CD4-positive, alpha-beta T cell treated with Interleukin-10 for 1 hour (primary cell): ENCODE measurements at places on chromosomes 6 and 20.
A peak's percentile ranks its signal among the peaks of the same experiment; 100 is the strongest.

DNA sequence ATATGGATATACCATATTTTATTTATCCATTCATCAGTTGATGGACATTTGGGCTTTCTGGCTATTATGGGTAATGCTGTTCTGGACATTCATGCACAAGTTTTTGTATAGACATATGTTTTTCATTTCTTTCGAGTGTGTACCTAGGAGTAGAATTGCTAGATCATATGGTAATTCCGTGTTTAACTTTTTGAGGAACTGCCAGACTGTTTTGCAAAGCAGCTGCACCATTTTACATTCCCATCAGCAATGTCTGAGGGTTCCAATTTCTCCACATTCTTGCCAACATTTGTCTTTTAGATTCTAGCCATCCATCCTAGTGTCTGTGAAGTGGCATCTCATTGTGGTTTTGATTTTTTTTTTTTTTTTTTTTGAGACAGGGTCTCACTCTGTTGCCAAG, 20.8 kb downstream of the SRC start:
- DNase-seq: no peak

DNA sequence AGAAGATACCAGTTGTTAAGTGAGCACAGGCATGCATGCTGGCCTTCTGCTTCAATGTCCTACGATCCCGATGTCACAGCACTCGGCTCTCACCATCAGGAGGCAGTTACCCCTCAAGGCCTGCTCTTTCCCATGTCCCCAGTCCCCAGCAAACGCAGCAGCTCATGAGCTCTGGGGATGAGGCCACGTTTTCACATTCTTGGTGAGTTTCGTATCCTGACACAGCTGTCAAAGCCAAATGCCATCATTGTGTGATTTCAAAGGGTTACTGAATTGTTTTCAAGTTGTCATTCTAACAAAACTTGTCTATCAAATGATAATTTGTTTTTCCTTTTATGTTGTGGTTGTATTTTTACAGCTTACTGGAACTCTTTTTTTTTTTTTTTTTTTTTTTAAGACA, 226.9 kb upstream of the KCNG1 start:
- DNase-seq: no peak

DNA sequence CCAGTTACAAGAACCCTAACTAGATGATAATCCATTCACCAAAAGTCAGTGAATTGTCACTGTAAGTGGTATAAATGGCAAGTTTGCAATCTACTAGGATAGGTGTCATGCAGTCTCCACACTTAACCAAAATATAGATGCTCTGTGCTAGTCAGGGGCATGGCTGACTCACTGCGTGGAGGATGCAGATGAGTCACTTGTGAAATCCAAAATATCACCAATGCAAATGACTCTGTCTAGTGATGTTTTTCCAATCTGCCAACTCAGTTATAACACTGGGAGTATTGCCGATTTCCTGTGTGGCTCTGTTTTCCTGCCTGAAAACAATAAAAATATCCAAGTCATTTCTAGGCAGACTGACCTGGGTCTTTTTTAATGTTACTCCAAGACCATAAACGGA, 47.8 kb upstream of the NRSN1 start:
- DNase-seq: no peak

- no peak for DNase-seq
Measured at GRCh38 chr20:43318755-43319297, 129.1 kb upstream of the PTPRT start.

GRCh38 chr20:1827974-1828785, 67.0 kb upstream of the SIRPA start:
- no peak for DNase-seq

DNA sequence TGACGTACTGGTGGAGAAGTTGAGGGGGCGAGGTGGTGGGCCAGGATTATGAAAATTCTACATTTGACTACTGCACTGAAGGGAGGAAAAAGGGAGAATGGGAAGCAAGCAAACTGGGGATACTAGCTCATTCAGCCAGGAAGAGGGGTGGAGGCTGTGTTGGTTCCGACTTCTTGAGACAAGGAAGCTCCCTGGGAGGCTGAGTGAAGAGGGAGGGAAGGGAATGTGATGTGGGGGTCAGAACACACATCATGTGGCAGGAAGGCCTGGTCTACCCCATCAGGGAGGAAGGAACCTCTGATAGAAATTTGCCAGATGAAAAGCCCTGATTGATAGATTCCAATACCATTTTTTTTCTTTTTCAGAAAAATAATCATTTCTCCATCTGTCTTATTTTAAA, 28.8 kb upstream of the MCHR2 start:
- DNase-seq: no peak

DNA sequence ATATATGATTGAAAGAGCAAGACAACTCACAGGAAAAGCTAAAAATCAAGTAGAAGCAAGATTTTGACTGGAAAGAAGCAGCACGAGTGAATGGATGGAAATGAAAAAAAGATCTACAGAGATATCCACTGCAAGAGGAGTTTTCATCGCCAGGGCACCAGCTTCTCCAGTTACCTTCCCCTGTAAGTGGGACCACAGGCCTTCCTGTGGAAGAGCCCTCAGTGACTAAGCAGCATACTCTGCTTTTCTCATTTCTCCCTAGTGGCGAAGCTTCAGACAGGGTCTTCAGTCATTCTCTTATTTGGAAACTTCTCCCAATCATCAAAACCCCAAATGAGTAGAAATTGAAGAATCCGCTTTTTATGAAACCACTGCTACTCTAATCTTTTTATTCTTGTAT, 40.5 kb downstream of the ADGRB3 start:
- DNase-seq: no peak

GRCh38 chr6:104887350-104887749, 27.6 kb upstream of the HACE1 start:
- DNase-seq: peak; percentile 2

- DNase-seq: no peak
Measured at GRCh38 chr6:131954775-131955107, 3.6 kb upstream of the CCN2 start.

- peak; percentile 70 for DNase-seq
Measured at GRCh38 chr6:108896111-108896661, 48.0 kb downstream of the ARMC2 start.

GRCh38 chr6:167005350-167006159, 6.4 kb downstream of the CEP43 start:
- no peak for DNase-seq

GRCh38 chr6:45677381-45678284, 299.9 kb upstream of the SUPT3H start:
- DNase-seq: peak; percentile 62

- no peak for DNase-seq
Measured at GRCh38 chr6:1820714-1821113, 211.0 kb downstream of the FOXC1 start.

- DNase-seq: no peak
Measured at GRCh38 chr6:169450097-169450496, 196.5 kb upstream of the THBS2 start.

DNA sequence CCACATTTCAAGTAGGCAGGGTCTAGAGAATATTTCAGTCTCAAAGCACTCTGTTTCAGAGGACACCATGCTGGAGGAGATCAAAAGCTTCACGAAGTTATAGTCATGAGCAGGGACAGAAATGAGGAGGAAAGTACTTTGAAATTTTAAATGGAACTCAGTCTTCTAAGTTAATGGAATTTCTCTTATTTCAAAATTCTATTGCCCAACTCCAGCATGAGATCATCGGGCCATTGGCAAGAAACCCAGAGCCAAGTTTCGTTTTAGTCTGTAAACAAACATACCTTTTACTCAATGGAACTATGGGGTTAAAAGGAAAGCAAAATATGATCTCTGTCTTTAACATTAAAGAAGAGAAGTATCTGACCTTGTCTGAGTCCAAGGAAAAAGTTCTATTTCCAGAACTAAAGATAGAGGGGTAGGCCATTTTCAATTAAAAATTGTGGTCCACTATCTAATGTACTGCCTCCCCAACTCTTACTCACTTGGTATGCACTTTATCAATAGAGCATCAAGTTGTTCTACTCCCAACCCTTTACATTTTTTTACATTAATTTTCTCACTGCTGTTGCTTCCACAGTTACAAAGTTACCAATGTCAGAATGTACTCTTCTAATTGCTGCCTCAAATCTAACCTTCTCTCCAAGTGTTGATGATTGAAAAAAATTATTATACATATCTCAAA, 235.3 kb upstream of the NRSN1 start:
- no peak for DNase-seq

DNA sequence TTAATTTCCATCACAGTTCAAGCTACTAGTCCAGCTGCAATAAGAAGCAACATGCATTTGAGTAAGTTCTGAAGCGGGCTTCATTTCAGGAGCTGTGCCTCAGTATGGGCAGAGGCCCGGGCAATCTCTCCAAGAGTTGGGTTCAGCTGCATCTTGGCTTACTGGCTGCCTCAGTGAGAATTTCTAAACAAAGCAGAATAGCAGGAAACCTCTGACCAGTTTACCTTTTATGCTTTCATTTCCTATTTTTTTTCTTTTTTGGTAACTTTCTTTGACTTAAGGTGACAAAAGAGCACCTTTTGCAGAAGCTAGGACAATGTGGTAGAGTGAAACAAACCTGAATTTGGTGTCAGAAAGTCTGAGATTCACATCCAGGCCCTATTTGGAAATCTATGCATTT, 51.0 kb upstream of the FBXO30 start:
- no peak for DNase-seq

- DNase-seq: peak; percentile 75
Measured at GRCh38 chr6:21589352-21590345, 3.9 kb upstream of the SOX4 start.

GRCh38 chr6:22350109-22350508, 53.3 kb upstream of the PRL start:
- DNase-seq: no peak

- no peak for DNase-seq
Measured at GRCh38 chr20:40633123-40633850, 55.7 kb downstream of the MAFB start.

DNA sequence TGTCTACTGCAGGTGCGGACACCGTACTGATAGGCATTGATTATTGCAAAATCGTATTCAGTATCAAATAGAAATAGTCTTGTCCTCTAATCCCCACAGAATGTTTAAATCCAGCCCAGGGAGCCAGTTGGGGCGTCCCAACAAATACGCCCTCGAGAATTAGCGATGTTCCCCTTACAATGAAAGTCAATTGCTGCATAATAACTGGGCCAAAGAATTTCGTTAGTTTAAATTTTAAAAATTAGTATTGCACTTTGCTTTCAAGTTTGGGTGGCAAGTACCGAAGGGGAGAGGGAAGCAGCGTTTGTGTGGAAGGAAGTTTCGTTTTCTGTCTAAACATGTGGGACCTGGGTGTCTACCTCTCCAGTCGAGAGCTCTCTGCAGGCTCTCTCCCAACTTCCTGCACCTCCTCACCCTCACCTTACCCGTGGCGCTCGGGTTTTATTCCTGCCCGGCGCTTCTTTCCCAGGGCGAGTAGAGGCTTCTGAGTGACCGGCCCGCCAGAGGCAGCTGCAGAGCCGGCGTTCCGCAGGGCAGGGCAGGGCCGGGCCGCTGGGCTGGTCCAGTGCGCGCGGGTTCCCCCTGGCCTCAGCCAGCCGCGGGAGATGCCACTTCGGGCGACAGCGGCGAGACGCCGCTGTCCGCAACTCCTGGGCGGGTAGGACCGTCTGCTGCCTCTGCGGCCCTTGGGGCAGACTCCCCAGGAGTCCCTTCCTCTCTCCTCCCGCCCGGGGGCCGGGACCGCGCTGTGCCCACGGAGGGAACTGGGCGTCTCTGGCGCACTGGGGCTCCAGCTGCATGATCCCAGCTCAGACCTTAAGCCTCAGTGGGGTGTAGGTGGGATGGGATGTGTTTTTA, 862 bp upstream of the TFAP2C start:
- no peak for DNase-seq

GRCh38 chr6:16286151-16286522, 47.8 kb downstream of the GMPR start:
- peak; percentile 10 for DNase-seq

GRCh38 chr6:107185391-107185970, 70.2 kb upstream of the BEND3 start:
- no peak for DNase-seq

DNA sequence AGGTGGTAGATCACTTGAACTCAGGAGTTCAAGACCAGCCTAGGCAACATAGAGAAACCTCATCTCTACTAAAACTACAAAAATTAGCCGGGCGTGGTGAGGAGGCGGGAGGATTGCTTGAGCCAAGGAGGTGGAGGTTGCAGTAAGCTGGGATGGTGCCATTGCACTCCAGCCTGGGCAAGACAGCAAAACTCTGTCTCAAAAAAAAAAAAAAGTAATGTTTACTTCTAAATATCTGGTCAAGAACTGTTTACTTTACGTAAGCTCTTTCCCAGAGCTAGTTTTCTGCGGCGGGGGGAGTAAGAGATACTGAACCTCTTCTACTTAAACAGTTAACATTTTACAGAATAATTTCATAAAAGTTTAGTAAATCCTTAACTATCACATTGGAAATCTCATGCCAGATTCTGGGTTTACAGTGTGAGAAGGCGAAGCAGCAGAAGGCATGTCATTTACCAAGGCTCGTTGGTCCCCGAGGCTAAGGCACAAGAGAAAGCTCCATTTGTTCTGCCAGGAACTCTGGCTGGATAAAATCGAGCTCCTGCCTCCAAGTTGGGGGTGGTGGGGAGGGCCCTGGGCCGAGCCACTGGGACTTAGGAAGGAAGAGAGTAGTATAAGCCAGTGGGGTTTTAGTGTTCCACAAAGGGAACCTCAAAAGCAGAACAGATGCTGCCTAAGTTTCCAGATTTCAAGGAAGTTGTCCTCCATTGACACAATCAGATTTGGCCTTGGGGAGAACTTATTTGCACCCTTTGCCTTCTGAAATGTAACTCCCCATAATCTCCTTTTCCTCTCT, 41.7 kb downstream of the ARFGEF2 start:
- no peak for DNase-seq

DNA sequence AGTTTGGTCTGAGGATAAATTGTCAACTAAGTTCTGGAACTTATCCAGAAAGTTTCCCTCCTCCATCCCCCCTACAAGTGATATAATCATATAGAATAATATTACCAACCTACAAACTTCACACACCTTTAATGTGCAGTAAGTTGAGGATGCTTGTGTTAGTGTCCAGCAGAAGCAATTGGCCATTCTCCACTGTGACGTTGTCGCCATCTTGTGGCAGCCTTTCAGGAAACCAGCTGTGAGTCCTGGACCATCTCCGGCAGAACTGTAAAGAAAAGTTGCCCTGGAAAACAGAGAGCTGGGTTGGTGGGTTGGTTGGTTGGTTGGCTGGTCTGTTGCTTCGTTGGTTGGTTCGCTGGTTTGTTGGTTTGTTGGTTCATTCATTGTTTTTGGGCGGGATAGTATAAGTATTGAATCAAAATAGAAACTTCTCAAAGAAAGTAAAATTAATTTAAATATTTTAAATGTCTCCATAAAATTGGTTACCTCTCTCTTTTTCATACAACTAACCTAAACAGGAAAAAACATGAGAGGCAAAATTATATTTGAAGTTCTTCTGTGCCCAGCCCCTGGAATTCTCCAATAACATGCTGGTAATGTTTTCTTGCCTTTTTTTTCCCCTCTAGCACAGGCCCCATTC, 127.5 kb downstream of the PKHD1 start:
- peak; percentile 6 for DNase-seq
